ENCODE measurements at places on chromosomes 5 and 9.

DNA sequence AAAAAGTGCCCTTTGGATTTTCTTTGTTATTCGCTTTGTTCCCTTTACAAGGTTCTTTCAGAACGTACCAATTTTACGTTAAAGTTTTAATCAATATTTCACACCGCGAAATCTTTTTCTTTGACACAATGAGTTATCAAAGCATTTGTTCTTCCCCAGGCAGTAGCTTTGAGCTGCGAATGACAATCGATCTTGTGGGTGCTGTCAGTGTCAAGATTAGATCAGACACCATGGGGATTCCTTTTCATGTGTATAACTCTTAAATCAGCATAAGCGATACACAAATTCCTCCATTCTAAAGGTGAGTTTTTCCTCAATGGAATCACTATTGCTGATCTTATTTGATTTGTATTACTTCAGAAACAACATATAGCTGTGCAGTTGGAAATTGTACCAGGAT lies 145.5 kb downstream of the ST8SIA4 start:
- no peak for DNase-seq

DNA sequence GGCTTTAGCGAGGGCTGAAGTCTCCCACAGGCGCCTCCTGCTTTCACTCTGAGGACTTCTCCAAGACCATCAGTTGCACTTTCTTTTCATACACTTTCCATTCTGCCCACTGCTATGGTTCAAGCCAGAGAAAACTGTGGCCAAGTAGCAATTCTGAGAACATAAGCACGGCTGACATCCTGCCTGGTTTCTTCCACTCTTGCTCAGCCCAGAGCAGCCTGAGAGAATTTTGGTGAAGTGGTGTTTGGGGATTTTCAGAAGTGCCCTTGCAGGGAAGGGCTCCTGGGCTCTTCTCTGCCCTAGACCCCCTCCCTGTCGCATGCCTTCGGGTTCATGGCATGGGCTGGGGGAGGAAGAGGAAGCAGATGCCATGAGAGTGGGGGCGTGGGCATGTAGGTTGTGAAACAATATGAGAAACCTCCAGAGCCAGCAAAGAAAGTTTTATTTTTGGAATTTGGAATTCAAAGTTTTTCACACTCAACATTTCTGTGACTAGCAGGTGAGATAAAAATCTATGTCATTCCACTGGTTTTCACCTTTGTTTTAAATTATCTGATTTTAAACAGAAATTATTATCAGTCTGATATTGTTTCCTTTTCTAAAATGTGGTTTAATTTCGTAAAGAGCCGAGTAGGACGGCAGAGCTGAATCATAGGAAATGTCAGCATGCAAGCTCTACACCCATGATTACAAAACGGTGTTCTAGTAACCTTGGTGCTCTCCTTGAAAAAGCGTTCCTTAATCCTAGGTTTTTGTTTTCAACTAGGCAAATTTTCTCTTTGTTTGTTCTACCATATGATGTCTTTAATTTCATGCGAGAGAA lies 27.8 kb upstream of the TNFSF8 start:
- peak; percentile 83 for DNase-seq

- no peak for DNase-seq
Observed at GRCh38 chr9:116686135-116686534, 970 bp upstream of the TRIM32 start.

DNA sequence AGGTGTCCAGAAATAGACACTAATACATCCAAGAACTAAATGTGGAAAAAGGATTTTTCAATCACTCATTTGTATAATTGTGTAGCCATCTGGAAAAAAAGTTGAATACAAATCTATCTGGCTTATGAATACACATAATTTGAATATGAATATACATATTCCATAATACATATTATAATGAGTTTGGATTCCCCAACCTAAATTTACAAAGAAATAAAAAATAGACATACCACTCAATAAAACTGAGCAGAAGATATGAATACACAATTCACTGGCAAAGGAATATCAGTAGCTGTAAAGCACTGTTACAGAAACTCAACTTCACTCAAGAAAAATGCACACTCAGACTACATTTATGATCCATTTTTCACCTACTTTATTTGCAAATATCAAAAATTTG lies 121.9 kb upstream of the EDIL3 start:
- DNase-seq = no peak

DNA sequence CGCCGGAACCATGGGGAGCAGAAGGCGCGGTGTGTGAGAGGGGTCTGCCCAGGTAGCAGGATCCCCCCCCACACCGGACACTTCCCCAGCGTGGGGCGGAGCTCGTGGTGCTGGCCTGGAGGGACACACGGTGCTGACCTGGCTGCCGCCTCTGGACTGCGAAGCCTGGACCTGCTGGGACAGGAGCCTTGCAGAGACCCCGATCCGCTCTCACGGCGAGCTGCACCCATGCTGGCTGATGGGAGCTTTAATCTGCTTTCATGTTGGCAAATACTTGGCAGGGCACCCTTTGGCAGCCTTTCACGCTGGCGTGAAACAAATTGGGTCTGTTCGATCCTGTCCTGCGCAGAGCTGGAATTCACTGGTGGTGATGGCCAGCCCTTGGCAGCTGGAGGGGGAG lies 7.4 kb downstream of the NKD2 start:
- DNase-seq = no peak

DNA sequence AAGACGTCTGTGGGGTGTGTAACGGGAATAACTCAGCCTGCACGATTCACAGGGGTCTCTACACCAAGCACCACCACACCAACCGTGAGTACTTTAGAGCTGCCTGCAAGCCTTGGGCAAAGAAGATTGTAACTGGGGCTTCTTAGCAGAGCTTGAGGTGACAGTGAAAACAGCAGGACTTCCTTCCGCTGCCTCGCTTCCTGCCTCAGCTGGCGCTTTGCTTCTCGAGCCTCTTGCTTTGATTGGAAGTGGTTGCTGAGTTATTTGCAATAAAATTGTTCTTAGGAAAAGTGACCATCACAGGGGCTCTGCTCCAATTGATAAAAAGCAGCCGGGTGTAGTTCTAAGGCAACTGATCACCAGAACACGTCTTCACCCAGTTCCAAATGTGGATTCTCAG lies 99.1 kb downstream of the ADAMTS16 start:
- DNase-seq = no peak

- peak; percentile 15 for DNase-seq
Observed at GRCh38 chr9:81822967-81823366, 105.3 kb upstream of the SPATA31D4 start.

DNA sequence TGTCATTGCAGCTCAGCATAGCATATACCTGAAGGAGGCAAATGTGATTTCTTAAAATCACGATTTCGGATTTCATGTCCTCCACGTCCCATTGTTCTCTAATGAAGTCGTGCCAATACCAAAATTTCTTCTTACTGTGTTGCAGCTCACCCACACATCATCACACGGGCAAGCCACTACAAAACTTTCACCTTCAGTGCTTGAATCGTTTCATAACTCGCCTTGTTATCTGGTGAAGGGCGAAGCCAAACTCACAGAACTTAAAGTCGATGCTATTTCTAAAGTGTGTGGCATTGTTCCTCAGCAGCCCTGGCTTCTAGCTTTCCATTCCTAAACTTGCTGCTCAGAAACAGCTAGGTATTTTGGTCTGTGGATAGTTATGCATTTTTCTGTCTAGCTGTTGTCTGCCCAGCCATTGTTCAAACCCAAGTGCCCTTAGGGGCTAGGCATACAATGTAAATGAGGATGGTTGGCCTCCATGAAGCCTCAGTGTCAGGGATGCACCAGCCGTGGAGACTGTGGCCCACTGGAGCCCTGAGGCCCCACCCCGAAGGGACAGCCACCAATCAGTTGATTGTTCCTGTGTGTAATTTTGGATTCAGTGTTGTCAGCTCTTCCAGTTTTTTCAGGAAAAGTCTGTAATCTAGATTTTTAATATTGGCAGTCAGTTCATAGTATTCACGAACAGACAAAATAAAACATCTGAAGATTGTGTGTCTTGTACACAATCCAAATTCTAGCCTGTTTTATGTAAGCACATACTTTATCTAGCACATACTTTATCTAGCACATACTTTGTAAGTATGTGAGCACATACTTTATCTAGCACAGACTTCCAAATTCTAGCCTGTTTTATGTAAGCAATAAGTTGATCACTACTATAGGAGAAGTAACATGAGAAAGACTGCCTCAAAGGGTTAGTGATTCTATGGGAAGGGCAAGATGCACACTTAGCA lies 112.8 kb downstream of the DAPK1 start:
- no peak for DNase-seq

DNA sequence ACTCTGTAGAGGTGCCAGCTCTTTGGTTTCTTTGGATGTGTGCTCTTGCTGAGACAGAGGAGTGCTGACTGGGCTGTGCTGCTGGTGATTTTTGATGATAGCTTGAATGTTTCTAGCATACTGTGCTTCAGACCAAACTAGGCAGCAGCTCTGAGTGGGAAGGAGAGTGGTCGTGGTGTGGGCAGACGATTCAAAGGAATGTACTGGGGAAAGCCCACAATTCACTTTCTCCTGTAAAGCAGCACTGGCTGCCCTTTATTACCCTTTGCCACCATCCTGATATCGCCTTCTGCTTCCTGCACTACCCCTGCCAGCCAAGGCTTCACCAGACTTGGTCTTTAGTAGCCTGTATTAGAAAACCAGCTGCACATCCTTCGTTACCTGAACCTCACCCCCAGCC lies 45.3 kb downstream of the PRRC2B start:
- no peak for DNase-seq

DNA sequence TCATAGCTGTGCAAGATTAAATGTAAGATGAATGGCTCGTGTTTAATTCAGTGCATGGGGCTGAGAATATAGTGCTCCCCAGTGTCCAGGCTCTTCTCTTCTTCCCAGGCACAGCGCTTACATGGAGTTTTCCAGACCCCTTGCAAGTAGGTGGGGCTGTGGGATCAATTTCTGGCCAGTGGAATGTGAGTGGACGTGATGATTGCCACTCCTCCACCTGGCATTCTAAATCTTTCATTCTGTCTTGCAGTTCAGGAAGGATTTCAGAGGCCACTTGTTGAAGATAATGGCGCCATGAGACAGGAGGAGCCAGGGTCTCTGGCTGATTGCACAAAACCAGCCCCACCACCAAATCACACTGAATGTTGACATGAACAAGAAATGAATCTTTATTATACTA lies 7.2 kb upstream of the PIP5K1B start:
- no peak for DNase-seq

- DNase-seq = peak; percentile 18
Observed at GRCh38 chr9:35526087-35526801, 36.3 kb downstream of the RUSC2 start.

- DNase-seq = no peak
Observed at GRCh38 chr5:125526966-125527365, 780.5 kb upstream of the ZNF608 start.

DNA sequence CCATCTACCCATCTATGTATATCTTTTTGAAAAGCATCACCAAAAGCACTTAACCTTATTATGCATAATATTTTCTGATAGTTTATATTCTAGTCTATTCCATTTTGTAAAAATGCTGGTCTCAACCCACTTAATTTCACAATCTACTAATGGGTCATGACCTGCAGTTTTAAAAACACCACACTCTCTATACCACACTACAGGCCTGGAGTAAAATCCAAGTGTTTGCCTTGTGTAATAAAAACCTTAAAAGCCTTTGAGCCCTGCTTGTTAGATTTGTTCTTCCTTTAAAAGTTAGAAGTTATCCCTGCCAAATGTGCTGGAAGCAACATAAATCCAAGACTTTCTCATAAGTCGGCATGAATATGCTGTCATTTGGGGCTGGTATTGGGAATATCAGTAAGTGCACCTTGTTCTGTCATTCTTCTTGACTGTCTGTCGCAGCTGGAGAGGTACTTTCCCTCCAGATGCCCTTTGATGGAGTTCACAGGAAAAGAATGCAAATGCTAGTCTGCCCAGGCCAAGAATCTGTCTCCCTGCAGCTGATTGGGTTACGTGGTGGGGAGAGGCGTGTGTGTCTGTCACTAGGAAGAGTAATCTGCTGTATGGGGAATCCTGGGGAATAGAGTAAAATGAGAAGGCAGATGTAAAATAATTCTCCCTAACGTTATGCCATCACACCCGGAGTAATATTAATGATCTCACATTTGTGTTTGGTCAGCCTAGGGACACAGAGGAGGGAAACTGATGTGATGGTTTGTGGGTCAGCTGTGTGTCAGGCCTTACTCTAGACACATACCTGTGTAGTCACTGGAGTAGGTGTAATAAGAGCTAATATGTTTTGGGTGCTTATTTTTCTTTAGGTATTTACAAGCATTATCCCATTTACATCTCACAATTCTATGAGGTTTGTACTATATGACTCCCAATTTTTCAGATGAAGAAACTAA lies 79.4 kb downstream of the ZNF366 start:
- no peak for DNase-seq

DNA sequence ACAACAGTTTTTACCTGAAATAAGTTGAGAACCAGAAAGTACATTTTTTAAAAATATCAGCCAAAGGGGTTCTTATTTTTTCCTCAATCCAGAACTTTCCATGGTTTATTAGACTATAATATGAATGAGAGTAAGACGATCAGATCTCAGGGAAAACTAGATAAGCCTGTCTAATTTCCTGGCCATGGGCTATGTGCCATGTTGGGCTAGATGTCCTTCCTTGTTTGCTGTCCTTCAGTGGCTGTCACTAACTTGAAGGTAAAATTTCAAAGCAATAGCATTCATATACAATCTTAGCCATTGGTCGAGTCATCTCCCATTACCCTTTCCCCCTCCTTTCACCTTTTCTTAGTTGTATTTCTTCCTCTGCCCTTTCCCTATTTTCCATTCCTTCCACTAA lies 179.5 kb upstream of the PPP1R2B start:
- DNase-seq = no peak

DNA sequence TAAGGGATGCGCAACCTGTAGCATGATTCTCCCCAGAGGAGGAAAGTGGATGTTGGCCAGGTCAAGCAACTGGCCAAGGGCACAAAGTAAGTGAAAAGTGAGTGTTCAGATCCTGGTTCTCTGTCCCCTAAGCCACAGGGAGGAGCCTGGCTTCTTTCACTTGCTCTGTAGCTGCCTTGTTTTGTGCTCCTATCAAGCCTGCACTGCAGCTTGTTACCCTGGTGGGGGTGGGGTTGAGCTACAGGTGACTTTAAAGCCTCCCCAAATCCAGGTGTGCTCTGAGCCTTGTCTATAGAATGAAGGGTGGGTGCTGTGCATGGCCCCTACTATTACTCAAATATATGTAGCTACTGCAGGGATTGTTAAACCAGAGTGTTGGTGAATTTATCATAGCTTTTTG lies 32.9 kb downstream of the RALGPS1 start:
- DNase-seq = no peak

- DNase-seq = no peak
Observed at GRCh38 chr9:76510041-76510440, 51.1 kb downstream of the GCNT1 start.

DNA sequence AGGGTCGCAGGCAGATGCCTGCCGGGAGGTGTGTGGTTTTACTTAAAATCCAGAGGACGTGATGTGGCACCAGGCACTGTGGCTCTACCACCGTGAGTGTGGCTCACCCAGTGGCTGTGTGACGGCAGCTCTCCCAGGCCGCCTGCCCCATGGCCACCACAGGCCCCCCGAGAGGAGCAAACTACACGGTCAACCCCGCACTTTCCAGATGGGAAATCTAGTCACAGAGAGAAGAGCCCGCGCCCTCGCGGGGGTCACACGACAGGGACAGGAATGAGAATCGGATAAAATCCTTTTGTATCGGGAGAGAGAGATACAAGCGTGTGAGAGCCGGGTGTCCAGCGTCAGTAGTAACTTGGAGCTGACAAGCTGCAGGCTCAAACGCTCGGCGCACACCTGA lies 24.4 kb downstream of the TERT start:
- DNase-seq = no peak
